ENCODE measurements at places on chromosomes 13 and 19. TPM values are rescaled to one million over a fixed set of nuclear protein-coding genes. Genes with fewer than 3 reads are reported as not detected.

KLC3 gene
- 47.3 TPM for total RNA-seq

LILRB5 gene
- not detected for total RNA-seq

SIGLEC10 gene
- not detected for total RNA-seq

SRRM5 gene
- 0.04 TPM for total RNA-seq

IZUMO4 gene
- 2.0 TPM for total RNA-seq

SIX5 gene
- total RNA-seq = 5.4 TPM

ZNF134 gene
- 14.9 TPM for total RNA-seq

Data from foreskin keratinocyte (primary cell).